ENCODE measurements at places on chromosomes 4 and X. TPM values are rescaled to one million over a fixed set of nuclear protein-coding genes. Genes with fewer than 3 reads are reported as not detected.

The SUPT20HL1 gene
- total RNA-seq: not detected

The PRIMPOL gene
- 24.3 TPM for total RNA-seq

The SMIM10 gene
- total RNA-seq: not detected

The BMX gene
- 2.1 TPM for total RNA-seq

The LEF1 gene
- total RNA-seq: 33.9 TPM

The FAT4 gene
- 1.2 TPM for total RNA-seq

The KCTD8 gene
- 0.30 TPM for total RNA-seq

The BANK1 gene
- total RNA-seq: 0.11 TPM

The GAGE13 gene
- 9.5 TPM for total RNA-seq

The MGARP gene
- total RNA-seq: 0.11 TPM

The ABCB7 gene
- 25.2 TPM for total RNA-seq

The POU3F4 gene
- total RNA-seq: not detected

The HELQ gene
- total RNA-seq: 17.7 TPM

The CXCR3 gene
- total RNA-seq: not detected

The GABRG1 gene
- total RNA-seq: 0.72 TPM

The WNK3 gene
- total RNA-seq: 0.64 TPM

The APBB2 gene
- total RNA-seq: 27.5 TPM

The GYG2 gene
- total RNA-seq: not detected

The ZFYVE28 gene
- total RNA-seq: 3.6 TPM

The OTUD6A gene
- not detected for total RNA-seq

The DMP1 gene
- total RNA-seq: not detected

The OTC gene
- total RNA-seq: not detected

The TCEAL1 gene
- total RNA-seq: 11.4 TPM

The LINC00632 gene
- total RNA-seq: 5.1 TPM

The AKAP4 gene
- total RNA-seq: not detected

The SHISA3 gene
- total RNA-seq: 0.05 TPM
